ENCODE measurements at places on chromosomes 1 and 21.

DNA sequence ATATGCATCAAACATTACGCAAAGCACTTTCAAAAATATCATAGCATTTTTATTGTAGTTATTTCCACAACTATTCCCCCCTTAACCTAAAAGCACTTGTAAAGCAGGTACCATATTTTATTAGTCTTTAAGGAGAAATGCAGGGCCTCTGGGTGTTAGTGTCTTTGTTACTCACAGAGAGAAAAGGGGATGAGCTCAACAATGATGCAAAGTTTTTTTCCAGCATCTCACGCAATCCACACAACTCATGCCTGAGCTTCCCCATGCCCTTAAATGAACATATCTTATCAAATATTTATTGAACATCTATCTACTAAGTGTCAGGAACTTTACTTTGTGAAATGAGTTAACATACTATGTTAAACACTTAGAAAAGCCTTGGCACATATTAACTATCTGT is 50.6 kb downstream of the BEND5 start:
- DNase-seq, result no peak

DNA sequence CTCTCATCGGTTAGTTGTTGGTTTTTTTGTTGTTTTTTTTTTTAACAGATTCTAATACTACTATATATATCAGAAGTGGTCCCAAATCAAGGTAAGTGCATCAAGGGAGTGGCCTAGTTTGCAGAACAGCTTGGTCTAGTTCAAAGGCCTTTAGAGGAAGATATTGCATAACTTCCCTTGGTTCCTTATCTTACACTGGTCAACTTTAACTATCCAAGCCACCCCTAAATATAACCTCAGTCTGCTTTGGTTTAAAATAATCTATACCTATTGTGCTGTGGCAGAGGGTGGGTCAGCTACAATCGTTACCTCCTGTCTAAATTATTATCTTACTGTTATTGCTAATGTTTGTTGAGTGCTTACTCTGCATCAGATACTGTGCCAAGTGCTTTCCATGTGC is 6.9 kb downstream of the S100A12 start:
- no peak for DNase-seq

DNA sequence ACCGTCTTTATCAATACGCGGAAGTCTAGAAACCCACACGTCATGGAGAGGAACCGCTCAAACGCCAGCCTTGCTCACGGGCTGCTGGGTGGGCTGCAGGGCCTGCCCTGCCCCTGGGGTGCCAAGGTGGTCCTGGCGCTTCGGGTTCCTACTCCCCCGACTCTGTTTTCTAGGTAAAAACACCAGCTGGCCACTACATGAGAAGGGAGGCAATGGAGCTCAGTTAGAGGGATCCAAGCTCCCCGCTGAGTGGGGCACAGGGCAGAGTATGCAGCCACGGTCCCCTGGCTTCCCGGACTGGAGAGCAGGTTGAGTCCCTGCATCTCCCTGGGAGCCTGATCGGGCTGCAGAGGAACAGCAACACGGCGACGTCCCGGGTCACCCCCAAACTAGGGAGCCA is 41.2 kb upstream of the RIPK4 start:
- no peak for DNase-seq

GRCh38 chr1:167440776-167441175 is 77.6 kb downstream of the CD247 start:
- no peak for DNase-seq

DNA sequence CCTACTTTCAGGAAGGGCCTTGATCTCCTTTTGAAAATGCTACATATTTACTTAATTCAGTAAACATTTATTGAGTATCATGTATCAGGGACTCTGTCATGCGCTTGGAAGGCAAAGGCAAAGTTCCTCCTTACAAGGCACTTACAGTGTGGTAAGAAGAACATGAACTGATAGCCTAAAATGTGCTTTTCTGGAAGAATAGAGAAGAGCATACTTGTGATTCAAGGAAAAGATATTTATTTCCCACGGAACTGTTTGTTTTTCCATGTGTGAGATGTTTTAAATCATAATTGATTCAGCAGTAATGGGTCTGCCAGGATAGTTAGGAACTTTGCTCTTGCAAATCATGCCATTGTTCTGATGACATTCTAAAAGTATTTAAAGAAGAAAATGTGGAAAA is 110.1 kb upstream of the ZNHIT6 start:
- DNase-seq, result no peak

- no peak for DNase-seq
Observed at GRCh38 chr1:244084763-244085162, 33.7 kb downstream of the ZBTB18 start.
